ENCODE measurements at places on chromosomes 2 and 18.

- DNase-seq = no peak
Measured at GRCh38 chr2:24359129-24360049, 947 bp downstream of the ITSN2 start.

GRCh38 chr2:9390151-9390850 is 33.0 kb downstream of the ITGB1BP1 start:
- no peak for DNase-seq

DNA sequence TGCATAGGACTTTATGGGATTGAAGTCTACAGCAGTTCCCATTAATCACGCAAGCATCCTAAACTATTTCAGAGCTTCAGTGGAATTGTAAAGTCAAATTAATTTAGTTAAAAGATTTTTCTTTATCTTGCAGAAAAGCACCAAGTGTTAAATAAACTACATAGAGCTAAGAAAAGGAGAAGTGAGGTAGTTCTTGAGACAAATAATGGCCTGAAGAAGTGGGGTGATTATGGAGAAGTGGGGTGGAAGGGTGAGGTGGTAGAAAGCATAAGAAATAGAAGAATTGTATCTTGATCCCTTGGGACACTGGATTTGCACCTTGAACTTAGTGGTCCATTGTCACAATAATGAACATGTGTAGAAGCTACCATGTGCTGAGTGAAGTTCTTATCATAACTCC is 121.7 kb upstream of the LINC00305 start:
- DNase-seq = no peak

- no peak for DNase-seq
Measured at GRCh38 chr2:181750305-181750704, 70.0 kb upstream of the NEUROD1 start.

- peak; percentile 66 for DNase-seq
Measured at GRCh38 chr18:7566567-7567473, at the start of gene PTPRM. Gene PTPRM (plus strand): TSS chr18:7567316. CDS start chr18:7567819, 503 bp downstream.

DNA sequence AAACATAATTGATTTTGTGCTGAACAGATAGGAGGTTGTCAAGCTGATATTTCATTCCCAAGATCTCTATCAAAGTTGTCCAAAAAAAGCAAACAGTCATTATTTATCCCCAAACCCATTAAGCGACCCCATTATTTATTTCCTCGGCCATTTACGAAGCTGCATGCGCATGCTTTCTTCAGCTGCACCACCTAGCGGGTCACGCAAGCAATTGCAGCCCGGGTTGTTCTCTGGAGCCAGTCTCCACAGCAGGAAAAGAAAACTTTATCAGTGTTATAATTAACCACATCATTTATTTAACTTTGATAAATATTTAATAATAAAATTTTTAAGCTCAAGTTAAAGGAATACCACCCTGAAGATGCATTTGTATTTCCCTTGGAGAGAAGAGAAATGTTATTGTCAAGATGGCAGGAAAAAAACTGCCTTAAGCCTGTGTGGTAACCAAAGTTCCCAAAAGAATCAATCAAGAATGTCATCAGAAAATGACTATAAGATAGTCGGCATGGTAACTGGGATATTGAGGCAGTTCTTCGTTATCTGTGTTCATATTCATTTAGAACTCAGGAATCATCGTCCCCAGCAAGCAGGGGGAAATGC is 304.7 kb downstream of the FBXO15 start:
- DNase-seq = peak; percentile 66

DNA sequence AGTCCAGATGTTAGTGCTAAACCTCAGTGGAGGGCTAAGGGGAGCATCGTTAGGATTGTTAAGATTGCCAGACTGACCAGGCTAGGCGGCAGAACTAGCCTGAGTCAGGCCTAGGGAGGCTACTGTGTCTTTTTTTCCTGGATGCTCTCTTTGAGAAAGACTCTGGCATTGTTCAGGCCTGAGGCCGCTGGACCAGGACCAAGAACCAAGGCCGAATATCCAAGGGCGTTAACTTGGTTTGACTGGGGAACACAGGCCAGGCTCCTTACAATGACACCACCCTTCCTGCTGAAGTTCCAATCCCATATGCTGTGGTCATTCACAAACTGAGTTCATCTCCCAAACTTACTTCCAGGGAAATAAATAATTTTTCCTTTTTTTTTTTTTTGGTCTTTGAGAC is 10.6 kb downstream of the HTRA2 start:
- no peak for DNase-seq

GRCh38 chr2:145815933-145816332 is 1296.0 kb upstream of the ZEB2 start:
- no peak for DNase-seq

GRCh38 chr2:184646177-184646576 is 47.8 kb downstream of the ZNF804A start:
- no peak for DNase-seq

DNA sequence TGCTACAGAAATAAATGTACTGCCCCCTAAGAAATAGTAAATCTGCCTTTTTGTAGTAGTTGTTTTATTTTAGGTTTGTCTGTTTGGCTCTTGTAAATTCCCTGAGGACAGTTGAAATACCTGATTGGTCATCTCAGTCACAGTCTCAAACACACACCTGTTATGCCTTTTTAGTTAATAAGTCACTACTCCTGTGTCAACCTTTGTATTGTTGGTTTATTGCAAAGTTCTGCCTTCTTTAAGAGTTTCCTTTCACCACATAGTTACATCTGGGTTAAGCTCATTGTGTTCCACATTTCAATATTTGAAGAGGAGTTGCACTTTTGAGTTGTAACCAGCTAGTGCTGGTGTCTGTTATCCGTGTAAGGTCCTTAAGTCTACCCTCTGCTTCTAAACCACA is 198.7 kb downstream of the CCDC85A start:
- DNase-seq = no peak

GRCh38 chr2:185044323-185044874 is 446.1 kb downstream of the ZNF804A start:
- no peak for DNase-seq

DNA sequence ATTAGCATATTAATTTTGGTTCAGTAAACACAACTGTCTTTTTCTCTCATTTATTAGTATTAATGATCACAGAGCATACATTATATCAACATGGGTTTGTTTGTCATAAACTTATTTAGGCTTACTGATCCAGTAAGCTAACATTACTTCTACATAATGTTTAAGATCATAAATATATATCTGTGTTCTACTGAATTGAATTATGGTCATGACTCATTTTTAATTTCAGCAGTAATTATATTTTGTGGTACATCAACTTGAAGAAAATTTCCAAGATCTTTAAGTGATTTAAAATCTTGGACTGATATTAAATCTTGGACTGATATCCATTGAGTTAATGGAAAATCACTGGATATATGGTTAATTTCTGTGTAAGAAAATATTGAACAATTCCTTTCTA is 111.7 kb downstream of the CALCRL start:
- no peak for DNase-seq

GRCh38 chr2:239000089-239000488 is 152.2 kb downstream of the TWIST2 start:
- no peak for DNase-seq

DNA sequence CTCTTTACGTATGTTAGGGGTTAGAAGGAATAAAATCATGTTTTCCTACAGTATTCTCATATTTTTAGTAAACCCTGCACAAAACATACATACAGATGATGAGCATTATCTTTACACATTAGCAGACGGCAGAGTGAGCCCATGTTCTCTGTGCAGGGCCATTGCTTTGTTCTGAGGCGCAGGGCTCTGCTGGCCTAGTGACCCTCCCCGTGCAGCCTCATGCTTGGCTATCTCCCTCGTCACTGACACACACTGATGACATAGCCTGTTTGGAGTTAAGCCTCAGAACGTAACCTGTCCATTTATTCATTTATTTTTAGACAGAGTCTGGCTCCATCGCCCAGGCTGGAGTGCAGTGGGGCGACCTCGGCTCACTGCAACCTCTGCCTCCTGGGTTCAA is 115.9 kb upstream of the FOSL2 start:
- DNase-seq = no peak

- no peak for DNase-seq
Measured at GRCh38 chr2:240645801-240646175, 20.5 kb downstream of the GPR35 start.

DNA sequence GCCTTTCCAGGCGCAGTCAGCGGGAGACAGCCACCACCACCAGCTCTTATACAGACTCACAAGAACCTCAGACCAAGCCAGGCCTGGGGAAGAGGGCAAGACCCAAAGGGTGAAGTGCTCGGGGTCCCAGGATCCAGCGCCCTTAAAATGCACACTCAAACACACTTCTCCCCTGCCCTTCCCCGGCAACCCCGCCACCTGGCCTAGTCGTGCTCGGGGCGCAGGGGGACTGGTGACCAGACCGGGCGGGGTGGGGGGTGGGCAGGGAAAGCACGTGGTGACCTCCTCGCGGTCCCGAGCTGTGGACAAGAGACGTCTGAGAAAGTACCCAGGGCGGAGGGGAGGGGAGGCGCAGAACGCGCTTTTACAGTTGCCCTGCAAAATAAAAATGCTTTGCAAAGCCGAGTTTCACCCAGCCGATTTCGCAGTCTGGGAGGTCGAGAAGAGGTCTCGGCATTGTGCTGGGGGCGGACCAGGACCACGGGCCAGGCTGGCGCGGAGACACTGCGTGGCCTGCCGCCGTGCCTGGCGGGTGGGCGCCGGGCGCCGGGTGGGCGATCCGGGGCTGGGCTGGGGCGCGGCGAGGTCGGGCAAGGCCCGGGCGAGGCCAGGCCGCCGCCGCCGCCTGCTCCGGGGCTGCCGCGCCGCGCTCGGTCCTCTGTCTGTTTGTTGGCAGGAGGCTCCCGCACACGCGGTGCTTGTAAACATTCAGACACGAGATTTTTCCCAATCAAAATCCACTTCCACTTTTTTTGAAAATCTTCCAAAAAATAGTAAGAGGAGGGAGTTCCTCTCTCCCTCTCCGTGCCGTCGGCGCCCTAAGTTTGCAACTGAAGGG is 2.0 kb downstream of the BCL11A start:
- DNase-seq = no peak
